ENCODE measurements at places on chromosomes 7 and 10.

DNA sequence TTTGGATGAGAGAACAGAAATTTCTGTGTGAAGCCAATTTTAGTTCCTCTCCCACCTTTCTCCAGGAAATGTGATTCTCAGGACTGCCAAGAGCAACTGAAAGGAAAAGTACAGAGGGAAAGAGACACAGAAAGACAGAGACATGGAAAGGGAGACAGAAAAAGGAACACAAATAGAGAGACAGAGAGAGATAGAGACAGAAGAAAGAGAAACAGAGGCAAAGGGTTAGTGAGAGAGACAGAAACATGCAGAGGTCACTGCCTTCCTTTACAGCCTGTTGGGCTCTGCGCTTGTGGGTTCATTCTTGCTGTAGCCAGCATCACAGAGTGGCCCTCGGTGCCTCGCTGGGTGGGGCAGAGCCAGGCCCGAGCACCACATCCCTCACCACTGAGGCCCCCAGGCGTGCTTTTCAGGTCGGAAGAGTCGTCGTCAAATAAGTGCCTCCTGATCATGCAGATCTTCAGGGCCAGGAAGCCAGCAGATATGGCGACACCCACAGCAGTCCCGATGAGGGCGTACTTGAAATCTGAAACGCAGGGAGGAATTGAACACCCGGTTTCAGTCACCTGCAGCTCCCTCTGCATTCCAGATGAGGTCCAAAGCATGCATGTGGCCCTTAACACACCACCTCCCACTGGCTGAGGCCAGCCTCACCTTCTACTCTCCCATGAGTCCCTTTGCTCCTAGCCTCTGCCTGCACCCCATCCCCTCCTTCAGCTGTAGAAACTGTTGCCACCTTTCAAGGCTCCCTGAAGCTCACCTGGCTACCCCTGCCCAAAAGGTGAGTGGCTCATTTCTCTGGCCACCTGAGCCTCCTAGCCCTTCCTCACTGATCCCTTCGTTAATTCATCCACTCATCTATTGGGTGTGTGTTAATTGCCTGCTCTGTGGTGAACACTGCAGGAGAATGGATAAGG lies 21.4 kb downstream of the TMEM273 start:
- no peak for DNase-seq

- no peak for DNase-seq
These were observed 72.6 kb downstream of the OSBPL3 start for GRCh38 chr7:24907311-24907886.

DNA sequence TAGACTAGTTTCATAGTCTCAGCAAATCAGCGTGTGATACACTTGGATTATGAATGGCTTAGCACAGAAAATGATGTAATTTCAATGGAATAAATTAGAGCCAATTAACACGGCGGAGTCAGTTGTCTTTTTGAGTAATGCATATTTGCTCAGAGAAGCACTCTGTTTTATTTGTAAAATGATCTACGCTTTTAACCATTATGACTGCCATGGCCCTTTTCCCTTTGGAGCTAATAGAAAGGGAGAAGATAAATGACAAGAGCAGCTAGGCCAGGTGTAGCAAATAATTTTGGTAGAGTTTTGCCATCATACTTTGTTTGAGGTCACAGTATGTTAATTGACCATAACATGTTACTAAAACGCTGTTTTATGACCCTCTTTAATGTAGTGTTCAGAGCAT lies 86.8 kb downstream of the GPR158 start:
- DNase-seq, result no peak

DNA sequence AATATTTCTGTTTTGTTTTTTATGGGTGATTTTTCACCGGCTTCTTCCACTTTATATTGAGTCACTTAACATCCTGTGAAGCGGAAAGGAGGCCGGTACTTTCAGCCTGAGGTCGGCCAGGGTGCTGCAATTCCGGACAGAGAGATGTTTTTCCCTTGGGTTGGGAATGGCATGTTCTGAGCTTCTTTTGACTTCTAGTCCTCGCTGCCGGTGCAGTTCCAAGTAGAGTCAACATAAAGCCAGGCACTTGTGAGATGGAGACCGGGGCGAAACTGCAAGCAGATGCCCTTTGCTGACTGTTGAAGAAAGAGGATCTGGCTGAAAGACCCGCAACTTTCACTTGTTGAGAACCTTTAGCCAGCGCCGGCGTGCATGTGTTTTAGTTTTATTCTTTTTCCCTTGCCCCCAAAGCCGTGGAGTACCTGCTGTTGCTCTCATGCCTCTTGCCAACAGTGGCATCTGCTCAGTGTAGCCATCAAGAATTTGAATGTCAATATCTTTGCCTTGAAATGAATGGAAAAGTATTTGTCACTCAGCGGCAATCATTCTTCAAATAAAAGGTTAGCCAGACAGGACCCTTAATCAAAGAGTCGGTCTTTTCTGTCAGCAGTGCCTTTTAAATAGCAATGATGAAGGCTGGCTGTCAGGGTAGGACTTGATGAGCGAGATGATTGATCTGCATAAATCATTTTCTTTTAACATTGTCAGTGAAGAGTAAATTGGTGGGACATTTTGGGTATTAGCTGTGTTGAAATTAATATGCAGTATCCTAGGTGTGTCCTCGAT lies 351.2 kb downstream of the LRMDA start:
- DNase-seq, result no peak

DNA sequence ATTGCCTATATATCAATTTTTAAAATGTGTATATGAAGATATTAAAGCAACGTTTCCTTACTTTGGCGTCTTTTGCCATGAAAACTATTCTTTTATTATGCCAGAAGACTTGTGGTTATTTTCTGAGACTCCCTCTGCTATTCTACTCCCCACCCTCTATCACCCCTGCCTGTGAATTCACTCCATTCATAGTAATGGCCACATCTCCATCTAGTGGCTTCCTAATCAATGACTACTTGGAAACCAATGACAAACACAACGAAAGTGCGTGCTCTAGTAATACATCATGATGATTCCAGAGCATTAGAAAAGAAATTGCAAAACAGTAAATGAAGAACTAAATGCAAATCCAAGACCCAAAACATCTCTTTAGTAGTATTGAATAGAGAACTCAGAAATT lies 186.7 kb upstream of the HGF start:
- no peak for DNase-seq

Measured in upper lobe of left lung (tissue), 6 donors.